ENCODE measurements at places on chromosomes 6 and 20.

DNA sequence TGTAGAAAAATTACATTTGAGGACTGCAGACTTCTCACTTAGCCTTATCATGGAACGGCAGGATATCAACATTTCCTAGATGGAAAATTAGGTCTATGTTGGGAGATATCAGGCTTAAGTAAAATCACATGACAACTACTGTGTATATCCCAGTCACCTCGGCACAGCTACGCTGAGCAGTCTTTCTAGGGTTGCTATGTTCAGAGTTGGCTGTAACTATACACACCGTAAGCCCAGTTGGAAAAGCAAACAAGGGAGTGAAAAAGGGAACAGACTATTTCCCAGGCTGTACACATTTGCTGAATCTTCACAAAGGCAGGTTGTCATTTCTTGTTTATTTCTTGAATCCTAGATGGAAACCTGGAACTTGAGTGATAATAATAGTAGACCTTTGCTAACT, 80.7 kb upstream of the PTPRK start:
- DNase-seq: no peak

- no peak for DNase-seq
Measured at GRCh38 chr6:43276577-43277305, 21.3 kb upstream of the SLC22A7 start.

DNA sequence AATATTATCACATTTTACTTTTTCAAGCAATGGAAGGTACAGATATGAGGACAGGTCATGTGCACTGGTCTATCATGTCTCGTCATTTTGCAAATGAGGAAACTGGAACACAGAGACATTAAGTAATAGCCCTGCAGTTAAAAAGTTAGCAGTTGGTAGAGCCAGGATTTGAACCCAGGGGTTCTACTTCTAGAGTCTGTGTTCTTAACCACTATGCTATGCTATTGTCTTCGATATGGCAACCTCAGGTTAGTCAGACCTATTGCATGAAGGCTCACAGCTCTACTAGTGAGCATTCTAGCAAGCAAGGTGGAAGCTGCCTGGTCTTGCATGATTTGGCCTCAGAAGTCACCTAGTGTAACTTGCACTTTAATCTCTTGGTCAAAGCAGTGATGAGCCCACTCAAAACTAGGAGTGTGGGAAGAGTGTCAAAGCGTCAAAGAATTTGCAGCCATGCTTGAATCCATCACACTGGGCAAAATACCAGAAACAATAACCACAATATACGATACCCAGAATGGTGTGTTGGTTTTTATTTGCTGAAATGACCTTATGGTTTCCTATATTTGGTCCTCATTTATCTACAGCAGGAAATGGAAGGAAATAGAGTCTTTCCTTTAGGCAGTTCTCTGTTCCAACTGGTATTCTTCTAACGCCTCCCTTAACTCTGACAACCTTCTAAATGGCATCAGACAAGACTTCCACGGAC, 20.4 kb upstream of the BMP2 start:
- DNase-seq: no peak

DNA sequence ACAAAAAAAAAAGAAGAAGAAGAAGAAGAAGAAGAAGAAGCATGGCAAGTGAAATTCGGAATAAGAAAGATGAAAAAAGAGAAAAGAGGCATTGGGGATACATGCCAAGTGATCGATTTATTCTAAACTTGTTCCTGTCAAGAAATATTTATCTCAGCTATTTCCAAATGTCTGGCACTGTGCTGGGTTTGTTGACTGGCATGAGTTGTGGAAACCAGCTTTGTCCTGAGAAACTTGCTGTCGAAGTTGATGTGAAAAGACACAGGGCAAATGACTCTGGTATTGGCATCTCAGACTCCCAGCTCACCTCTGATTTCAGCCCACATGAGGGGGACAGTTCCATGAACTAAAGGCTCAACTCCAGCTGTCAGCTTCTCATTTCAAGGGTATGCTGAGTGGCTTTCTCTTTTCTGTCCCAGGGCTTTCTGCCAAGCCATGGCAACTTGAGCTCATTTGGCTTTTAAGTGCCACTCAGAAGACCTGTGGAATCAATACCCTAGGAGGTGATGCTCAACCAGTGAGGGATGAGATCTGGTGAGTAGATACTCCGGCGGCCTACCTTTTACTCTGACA, 253.3 kb upstream of the JAG1 start:
- no peak for DNase-seq

- no peak for DNase-seq
Measured at GRCh38 chr6:46011188-46012085, 4.2 kb downstream of the CLIC5 start.

- no peak for DNase-seq
Measured at GRCh38 chr6:26170181-26170580, 83.0 kb downstream of the HFE start.

Data from posterior cingulate gyrus (tissue), 11 donors.